Aortic smooth muscle cell (primary cell): ENCODE measurements at places on chromosomes 11 and 22. TPM values are rescaled to one million over a fixed set of nuclear protein-coding genes. Genes with fewer than 3 reads are reported as not detected.

The ANO3 gene
- 1.3 and 5.4 TPM in 2 replicates for total RNA-seq

The MB gene
- not detected in 2 replicates for total RNA-seq

The MAPK11 gene
- total RNA-seq = 3.7 and 4.4 TPM in 2 replicates

The YWHAH gene
- total RNA-seq = 91.7 and 95.9 TPM in 2 replicates

The MS4A4E gene
- total RNA-seq = not detected in 2 replicates

The OR5D16 gene
- not detected in 2 replicates for total RNA-seq

The IL17REL gene
- total RNA-seq = not detected in 2 replicates

The MOV10L1 gene
- 1.8 and 7.8 TPM in 2 replicates for total RNA-seq

The OR6A2 gene
- 0.13 and 0.19 TPM in 2 replicates for total RNA-seq

The MYOD1 gene
- not detected in 2 replicates for total RNA-seq

The OR6T1 gene
- total RNA-seq = not detected in 2 replicates

The INSC gene
- 1.1 and 1.6 TPM in 2 replicates for total RNA-seq

The PRRG4 gene
- total RNA-seq = 0.06 and 0.13 TPM in 2 replicates

The UPB1 gene
- 0.12 and 0.13 TPM in 2 replicates for total RNA-seq

The TUG1 gene
- total RNA-seq = 28.5 and 42.9 TPM in 2 replicates

The TEX54 gene
- not detected in 2 replicates for total RNA-seq

The C22orf42 gene
- total RNA-seq = not detected in 2 replicates

The TRIM29 gene
- total RNA-seq = 0.13 TPM in 1 of 2 replicates, not detected in the other

The NLRP6 gene
- total RNA-seq = not detected in 2 replicates

The A4GALT gene
- total RNA-seq = 33.6 and 39.3 TPM in 2 replicates

The UBE2L6 gene
- 44.3 and 44.8 TPM in 2 replicates for total RNA-seq

The OSBPL5 gene
- 41.7 and 49.4 TPM in 2 replicates for total RNA-seq

The MAJIN gene
- not detected in 2 replicates for total RNA-seq

The SEZ6L gene
- total RNA-seq = not detected in 2 replicates

The HSPB2 gene
- total RNA-seq = 1.1 and 1.2 TPM in 2 replicates

The MOGAT2 gene
- not detected in 2 replicates for total RNA-seq

The CBX7 gene
- 6.2 and 8.2 TPM in 2 replicates for total RNA-seq

The RAG2 gene
- not detected in 2 replicates for total RNA-seq

The MAP6 gene
- 5.0 and 5.7 TPM in 2 replicates for total RNA-seq

The OR5M11 gene
- total RNA-seq = not detected in 2 replicates

The OR8G1 gene
- total RNA-seq = not detected in 2 replicates

The TUBA8 gene
- 0.26 and 0.87 TPM in 2 replicates for total RNA-seq

The FGF19 gene
- total RNA-seq = not detected in 2 replicates

The CENPM gene
- total RNA-seq = 16.2 and 28.4 TPM in 2 replicates

The GGTLC2 gene
- total RNA-seq = not detected in 2 replicates

The ALX4 gene
- total RNA-seq = under 0.01 TPM in 1 of 2 replicates, not detected in the other

The TSGA10IP gene
- 0.13 TPM in 1 of 2 replicates, not detected in the other for total RNA-seq

The RBX1 gene
- 63.9 and 68.0 TPM in 2 replicates for total RNA-seq
